ENCODE measurements at places on chromosomes 12 and 14.
A peak's percentile ranks its signal among the peaks of the same experiment; 100 is the strongest.

GRCh38 chr14:24813089-24813815 is 179.3 kb upstream of the GZMB start:
- no peak for DNase-seq

- no peak for DNase-seq
These were observed 166.2 kb downstream of the PAX9 start for GRCh38 chr14:36827861-36828260.

GRCh38 chr14:100688598-100689461 is 37.9 kb upstream of the DLK1 start:
- no peak for DNase-seq

GRCh38 chr12:24838531-24838950 is 110.4 kb downstream of the BCAT1 start:
- no peak for DNase-seq

GRCh38 chr14:33061667-33062325 is 123.1 kb downstream of the NPAS3 start:
- DNase-seq, result no peak

GRCh38 chr14:59017285-59017965 is 171.0 kb upstream of the DAAM1 start:
- DNase-seq, result no peak

GRCh38 chr12:48189331-48190125 is 6.1 kb downstream of the CCDC184 start:
- DNase-seq, result peak; percentile 73

- no peak for DNase-seq
These were observed 193.3 kb upstream of the C14orf180 start for GRCh38 chr14:104386151-104386841.

DNA sequence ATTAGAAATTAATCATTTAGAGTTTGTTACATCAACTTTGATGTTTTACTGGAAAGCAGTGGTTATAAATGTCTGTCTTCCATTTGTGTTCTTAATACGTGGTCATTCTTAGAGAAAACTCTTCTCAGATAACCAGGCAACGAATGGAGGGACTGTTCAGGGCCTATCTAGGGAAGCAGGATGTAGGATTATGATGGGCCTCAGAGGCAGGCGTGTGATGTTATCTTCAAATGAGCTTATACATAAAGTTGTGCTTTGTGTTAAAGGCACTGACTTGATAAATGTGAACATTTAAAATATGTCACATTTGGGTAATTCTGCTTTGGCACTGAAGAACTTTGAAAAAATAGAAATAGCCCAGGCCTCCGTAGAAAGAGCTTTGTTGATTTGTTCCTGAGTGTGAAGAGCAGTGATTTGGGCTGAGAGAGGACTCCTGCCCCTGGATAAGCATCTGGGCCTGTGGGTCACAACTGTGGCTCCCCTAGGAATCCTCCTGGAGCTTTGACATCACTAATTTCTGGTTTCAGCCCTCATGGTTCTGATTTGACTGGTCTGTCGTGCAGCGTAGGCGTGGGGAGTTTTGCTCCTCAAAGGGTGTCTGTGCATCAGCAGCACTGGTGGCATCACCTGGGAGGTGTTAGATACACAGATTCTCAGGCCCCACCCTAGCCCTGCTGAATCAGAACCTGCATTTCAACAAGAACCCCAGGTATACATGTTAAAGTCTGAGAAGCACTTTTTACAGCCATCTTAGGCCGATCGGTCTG is 55.4 kb downstream of the SAMD4A start:
- no peak for DNase-seq

- no peak for DNase-seq
These were observed 23.6 kb downstream of the ABCB9 start for GRCh38 chr12:122942637-122943036.

DNA sequence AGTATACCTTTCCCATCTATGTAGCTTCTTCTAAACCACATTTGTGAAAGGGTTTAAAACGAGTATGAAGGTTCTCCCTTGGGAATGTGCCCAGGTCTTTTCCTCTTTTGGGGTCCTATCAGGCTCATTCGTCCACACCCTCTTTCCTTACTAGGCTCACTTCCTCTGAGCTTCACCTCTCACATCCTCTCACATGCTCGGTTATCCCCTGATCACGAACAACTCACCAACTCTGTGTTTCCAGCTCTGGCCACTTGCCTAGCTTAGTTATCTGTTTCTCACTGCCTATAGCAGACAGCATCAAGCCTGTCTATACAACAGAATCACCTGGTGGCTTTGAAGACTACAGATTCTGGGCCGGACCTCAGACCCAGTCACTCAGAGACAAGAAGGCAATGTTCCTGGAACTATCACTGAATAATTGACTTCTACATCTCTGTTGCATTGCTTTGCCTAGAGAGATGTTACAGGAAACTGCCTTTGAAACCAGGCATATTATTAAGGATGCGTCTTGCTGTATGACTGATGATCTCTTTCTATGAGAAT is 158.2 kb downstream of the FOXN3 start:
- no peak for DNase-seq

DNA sequence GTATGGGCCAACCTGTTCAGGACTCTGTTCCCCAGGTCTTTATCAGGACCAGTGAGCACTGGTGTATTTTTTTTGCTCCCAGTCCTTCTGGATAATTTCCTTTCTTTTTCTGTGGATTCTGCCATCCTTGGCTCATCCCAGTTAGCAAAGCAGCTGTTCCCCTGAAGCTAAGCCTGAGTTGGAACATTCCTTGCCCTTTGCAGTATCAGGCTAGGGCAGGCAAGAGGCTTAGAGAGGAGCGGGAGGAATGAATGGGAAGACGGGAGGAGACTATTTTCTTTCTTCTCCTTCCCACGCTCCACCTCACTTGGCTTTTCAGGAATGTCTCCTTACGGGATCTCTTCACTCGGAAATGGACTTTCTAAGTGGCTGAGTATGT is 29.2 kb downstream of the ERG28 start:
- DNase-seq, result no peak

GRCh38 chr12:132948146-132949066 is 7.7 kb downstream of the ZNF605 start:
- DNase-seq, result no peak

- no peak for DNase-seq
These were observed 65.5 kb downstream of the WSCD2 start for GRCh38 chr12:108194585-108194984.

GRCh38 chr14:74527736-74528280 is 34.2 kb downstream of the ISCA2 start:
- DNase-seq, result no peak

DNA sequence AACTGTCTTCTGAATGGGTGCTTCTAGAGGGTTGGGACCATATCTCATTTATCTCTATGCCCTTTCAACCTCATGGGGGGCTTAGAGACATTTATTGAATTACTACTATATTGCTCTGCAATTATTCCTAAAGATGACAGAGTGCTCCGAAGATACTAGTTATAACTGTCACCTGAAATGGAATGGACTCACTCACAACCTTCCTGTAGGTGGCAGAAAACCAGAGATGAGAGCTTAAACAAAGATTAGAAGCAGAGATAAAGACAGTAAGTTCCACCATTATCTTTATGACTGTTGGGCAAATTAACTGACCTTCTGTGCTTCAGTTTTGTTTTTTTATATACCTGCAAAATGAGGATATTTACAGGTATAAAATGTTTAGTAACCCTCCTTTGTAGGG is 31.5 kb upstream of the GTF2A1 start:
- no peak for DNase-seq

GRCh38 chr14:28603606-28604005 is 163.0 kb upstream of the FOXG1 start:
- no peak for DNase-seq

DNA sequence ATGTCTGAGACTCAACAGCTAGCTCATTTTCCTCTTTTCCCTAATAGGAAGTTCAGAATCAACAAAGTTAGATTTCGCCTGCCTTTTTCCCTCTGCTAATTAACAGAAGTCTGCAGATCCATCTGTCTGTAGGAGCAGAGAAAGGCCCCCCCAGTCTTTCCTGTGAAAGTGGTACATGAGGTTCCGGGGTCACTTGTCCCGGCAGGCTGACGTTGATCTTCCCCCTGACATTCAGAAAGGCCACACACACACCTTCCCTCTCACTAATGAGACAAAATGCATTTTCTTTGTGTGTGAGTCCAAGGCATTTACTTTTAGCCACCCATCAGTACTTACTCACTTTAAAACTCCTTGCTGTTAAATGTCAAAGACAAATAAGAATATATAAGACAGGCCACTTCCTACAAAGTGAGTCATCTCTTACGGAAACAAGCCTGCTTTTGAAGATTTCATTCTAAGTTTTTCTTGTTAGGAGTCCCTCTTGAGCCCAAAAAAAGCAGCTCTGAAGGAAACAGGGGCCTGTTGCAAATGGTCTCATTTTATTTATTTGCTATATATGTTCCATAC is 138.7 kb downstream of the TTC7B start:
- DNase-seq, result no peak

GRCh38 chr14:55579724-55580469 is at the start of gene KTN1:
KTN1 (plus strand) TSS chr14:55580207; CDS start chr14:55612049, 31,842 bp downstream.
- peak; percentile 72 for DNase-seq

DNA sequence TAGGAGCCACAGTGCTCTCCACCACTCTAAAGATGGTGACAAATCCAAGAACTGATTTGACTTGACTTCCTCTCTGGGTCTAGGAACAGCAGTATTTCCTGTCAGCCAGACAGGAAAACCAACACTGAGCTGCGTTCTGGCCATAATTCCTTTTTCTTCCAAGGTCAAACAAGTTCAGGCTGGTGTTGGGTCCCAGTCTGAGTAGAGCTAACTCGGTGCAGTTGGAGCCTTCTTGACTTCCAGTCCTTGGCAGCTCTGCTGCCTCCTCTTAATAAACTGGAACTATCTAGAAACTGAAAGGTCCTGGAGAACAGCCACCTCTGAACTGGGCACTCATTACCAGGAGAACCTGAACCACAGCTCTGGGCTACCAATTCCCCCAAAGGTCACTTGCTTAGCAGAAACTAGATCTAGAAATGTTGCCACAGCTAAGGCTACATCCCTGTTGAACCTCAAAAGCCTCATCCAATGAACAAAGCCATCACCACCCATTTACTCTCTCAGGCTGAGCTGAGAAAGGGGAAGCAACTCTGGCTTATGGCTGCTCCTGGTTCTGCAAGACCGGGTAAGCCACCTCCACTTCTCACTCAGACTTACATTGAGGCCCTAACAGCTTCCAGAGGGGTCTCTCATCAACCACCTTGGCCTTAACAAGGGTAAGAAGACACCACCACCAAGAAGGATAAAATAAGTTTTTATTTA is 27.7 kb downstream of the MAX start:
- no peak for DNase-seq

DNA sequence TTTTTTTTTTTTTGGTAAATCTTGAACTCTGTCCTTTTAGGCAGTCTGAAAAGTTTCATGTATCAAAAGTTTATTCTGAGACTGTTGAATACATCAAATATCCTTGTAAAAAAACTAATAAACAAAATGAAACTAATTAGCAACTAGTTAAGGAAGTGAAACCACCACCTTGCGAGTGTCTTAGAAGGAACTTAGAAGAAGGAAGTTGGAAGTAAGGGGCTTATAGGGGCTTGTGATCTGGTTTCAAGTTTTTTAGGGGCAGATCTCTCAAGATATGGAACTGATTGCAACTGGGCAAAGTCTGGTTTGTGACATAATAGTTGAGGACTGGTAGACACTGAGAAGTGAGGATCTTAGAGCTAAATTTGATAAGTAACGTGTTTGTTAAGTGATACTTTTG is 748.8 kb downstream of the C12orf50 start:
- DNase-seq, result no peak

GRCh38 chr14:64289571-64289970 is 4.6 kb downstream of the ESR2 start:
- no peak for DNase-seq

DNA sequence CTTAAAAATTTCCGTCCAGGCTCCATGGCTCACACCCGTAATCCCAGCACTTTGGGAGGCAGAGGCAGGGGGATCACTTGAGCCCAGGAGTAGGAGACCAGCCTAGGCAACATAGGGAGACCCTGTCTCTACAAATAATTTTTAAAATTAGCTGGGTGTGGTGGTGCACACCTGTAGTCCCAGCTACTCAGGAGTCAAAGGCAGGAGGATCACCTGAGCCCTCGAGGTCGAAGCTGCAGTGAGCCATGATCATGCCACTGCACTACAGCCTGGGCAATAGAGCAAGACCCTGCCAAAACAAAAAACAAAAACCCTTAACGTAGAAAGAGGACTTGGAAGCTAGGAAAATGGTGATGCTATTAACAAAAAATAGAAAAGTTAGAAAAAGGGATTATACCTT is 2.0 kb upstream of the HECTD1 start:
- no peak for DNase-seq

- peak; percentile 66 for DNase-seq
These were observed 1.1 kb downstream of the SYNE2 start for GRCh38 chr14:63853831-63854293.

DNA sequence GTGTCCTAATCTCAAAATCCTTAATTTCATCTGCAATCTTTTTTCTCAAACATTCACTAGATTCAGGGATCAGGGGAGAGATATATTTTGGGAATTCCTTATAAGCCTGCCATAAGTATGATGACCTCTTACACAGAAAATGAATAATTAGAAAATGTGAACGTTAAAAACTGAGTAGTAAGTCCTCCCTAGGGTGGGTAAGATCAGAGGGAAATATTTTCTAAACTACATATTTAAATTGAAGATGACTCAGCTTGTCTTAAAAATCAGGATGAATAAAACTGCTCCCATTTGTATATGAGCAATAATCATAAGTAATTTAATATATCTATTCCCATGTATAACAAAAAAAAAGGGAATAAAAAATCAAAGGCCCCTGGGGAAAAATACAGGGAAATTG is 935.5 kb downstream of the TMTC2 start:
- DNase-seq, result no peak

GRCh38 chr12:112413855-112414625 is 4.6 kb upstream of the RPL6 start:
- DNase-seq, result no peak

DNA sequence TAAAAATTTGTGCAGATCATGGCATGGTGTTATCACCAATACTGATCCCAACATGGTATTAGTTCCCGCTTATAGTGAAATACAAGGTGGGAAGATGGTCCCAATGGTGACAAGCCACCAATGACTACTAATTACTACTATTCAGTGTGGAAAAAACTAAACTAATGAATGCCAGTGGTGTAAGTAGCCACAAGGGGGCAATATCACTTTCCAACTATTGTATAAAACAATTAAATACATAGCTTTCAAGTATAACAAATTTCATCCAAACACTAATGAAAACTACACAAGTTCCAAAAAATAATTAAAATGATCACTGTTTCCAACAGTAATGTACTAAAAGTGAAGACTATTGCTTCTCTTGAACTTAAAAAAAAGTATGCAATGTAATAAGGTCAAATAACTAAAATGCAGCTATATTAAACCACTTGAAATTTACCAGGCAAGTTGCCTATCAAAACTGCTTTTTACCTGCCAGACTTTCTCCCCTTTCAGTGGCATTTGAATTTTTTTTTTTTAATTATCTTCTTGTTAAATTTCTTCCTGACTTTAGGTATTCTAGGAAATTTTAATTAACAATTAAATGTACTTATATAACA is 58.0 kb downstream of the PAPLN start:
- DNase-seq, result peak; percentile 38
